ENCODE measurements at places on chromosomes 3 and 15.

DNA sequence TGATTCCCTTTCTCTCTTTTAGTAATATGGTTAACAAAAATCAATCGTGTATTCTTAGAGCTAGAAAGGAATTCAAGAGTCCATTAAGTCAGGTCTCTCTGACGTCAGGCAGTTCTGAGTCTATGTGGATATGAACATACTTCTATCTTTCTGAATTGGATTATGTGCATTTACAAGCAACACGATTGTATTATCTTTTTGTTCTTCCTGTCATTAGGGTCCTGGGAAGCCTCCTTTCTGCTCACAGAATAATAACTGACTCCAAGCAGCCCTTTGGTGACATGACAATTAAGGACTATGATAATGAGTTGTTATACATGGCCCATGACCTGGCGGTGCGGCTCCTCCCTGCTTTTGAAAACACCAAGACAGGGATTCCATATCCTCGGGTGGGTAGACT is 14.0 kb downstream of the EDEM1 start:
- DNase-seq = no peak

DNA sequence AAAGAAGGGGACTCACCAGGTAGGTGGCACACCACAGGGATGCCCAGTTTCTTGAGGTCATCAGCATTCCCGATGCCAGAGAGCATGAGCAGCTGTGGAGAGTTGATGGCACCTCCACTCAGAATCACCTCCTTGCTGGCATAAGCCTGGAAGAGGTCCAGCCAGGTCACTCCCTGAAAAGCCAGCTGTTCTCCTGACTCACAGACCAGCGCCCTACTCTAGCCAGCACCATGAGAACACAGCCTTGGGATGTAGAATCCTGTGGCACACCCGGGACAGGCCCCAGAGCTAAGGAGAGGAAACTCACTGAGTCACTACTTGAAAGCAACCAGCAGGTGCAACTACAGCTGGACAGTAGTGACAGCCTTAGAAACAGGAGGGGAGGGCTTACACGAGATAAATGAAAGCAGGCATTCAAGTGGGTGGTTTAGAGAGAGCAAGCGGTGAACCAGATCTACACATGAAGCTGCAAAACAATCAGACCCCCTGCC is 24.5 kb downstream of the CHDH start:
- no peak for DNase-seq

- peak; percentile 85 for DNase-seq
Observed at GRCh38 chr15:65184868-65185717, at the start of gene CLPX. Gene CLPX (minus strand): TSS chr15:65185342. CDS start chr15:65185153, 189 bp downstream.

- no peak for DNase-seq
Observed at GRCh38 chr15:91128016-91128415, 28.0 kb downstream of the SV2B start.

GRCh38 chr15:75164625-75165350 is 36.9 kb upstream of the C15orf39 start:
- no peak for DNase-seq

DNA sequence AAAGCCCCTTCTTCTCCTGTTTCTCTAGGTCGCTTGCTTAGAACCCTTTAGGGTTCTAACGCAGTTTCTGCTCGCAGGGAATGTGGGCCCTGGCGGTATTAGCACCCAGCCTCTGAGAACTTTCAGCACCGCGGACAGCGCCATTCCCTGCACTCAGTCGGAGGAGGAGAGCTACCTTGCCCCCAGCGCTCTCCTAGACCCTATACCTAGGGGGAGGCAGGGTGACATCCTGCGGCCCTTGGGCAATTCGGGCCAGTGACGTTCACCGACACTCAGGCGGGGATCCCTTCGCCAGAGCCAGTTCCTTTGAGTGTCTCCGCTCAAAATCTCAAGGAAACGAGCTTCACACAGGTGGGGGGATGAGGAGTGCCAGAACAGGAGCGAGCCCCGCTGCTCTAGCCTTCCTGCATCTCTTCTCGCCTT is 1.3 kb downstream of the SLC7A14 start:
- DNase-seq = peak; percentile 9

DNA sequence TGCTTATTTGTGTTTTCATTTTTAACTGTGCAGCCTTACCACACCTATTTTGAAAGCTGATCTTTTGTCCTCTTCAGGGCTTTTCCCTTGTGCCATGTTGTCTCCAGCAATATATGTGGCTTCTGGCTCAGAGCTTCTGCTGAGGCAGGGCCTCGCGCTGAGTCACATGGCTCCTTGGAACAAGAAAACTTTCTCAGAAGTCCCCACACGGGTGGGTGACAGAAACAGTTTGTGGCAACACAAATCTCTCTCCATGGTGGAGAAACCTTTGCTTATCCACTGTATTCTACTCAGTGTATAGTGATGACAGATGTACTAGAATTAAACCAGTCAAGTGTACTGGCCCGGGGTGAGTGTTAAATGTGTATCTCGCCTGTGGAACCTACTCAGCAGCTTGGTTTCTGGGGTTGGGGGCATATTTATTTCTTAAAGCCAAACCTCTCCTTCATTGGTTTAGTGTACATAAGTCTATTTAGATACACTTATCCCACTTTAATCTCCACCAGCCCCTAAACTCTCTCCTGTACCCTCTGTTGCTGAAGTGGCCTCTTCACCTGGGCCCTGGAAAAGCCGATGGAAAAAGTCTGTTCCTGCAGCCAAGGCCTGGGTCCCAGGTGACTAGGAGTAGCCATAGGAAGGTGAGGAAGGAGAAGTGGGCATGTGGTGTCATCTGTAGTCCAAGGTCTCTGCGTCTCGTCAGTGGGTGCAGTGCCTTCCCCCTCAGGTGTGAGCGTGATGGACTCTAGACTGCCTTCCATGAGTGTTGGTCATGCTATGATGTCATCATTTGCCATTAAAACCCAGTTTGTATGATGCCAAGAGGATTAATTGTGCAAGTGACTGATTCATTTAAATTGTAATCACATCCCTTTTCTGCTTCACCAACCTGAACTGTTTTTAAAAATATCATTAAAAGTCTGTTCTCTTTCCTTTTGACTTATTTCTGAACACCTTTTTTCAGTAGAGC is 3.2 kb upstream of the FBXL22 start:
- DNase-seq = no peak

DNA sequence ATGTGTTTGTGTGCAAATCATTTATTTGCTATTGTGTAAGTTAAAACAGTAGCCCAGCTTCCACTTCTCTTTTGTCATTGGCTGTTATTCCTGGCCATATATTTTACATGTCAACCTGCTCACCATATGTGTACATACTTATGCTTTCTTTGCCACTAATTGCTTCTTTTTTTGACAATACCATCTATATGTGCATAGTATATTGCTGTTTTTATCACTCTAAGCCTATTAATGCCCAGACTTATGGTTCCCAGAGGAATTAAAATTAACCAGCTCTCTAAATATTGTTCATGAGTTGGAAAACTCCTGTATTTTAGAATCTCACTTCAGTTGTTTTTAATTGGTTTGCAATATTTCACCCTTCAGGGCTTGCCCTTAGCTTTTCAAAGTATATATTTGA is 428.9 kb downstream of the MECOM start:
- no peak for DNase-seq

DNA sequence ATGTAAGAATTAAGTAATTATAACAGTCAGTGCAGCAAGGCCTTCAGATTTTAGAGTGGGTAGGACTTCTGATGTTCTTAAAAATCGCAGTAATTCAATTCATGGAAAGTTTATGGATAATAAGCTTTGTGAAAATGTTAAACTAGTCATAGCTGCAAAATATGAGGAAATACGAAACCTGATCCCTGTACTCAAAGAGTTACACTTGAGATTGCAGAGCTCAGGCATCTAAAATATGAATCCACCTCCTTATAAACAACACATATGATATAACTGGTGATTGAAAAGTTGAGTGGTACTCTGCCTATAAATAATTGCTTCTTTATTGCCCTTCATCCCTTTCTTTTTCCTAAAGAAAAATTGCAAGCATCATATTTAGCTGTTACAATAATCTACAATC is 473.3 kb downstream of the OTOL1 start:
- DNase-seq = no peak

GRCh38 chr15:79031821-79032220 is 58.8 kb downstream of the RASGRF1 start:
- no peak for DNase-seq

DNA sequence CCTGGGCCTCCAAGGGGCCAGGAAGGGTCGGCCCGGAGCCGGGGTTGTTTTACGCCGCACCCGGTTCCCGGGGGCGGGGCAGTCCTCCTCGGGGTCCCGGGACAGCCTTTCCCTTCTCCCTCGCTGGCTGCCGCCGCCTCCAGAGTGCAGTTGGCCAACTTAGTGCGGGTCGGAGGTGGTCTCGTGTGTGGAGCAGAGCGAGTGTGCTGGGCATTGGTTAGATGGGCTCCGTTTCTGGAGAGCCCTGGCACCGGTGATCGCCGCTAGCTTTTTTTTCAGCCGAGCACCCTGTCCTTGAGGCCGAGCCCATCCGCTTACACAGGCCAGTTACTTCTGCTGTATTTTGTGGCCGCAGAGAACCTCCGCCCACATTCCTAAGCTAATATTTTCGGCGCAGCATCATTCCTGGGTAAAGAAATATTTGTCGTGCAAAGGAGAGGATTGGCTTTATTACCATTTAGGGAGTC is 585 bp downstream of the KIF23 start:
- DNase-seq = no peak

All from stimulated activated CD4-positive, alpha-beta T cell treated with anti-CD3 and anti-CD28 coated beads, Interleukin-1b, Interleukin-23, amount 100 ng/mL, for 4 hours (primary cell).